Islet precursor cell (in vitro differentiated cells): ENCODE measurements at places on chromosomes 1 and 21.

DNA sequence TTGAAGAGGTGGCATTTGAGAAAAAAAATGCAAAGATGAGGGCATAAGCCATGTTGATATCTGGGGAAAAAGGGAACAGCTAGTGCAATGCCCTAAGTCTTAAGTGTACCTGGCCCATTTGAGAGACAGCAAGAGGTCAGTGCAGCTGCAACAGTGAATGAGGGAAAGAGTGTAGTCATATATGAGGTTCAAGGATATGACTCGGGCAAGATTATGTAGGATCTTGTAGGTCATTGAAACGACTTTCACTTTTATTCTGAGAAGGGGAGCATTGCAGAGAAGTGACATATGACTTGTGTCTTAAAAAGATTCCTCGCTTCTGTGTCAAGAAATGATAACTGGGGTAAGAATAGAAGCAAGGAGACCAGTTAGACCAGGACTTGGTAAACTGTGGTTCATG is 31.0 kb downstream of the NTMT2 start:
- DNase-seq, result no peak

DNA sequence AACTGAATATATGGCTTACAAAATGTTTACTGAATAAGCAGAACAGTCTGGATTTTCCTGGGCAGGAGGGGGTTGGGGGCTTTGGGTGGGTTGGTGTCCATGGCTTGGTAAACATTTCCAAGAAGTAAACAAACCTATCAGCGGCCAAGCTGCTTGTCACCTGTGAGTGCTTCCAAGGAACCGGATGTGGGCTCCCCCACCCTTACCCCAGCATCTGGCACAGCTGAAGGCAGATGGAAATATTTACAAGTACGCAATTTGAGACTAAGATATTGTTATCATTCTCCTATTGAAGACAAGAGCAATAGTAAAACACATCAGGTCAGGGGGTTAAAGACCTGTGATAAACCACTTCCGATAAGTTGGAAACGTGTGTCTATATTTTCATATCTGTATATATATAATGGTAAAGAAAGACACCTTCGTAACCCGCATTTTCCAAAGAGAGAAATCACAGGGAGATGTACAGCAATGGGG is at the start of gene CLCA1:
TSS of gene CLCA1 (plus strand) at position 427 of the 477 bp plus-strand sequence. CDS start at position 472, 45 bp downstream.
- DNase-seq, result no peak

DNA sequence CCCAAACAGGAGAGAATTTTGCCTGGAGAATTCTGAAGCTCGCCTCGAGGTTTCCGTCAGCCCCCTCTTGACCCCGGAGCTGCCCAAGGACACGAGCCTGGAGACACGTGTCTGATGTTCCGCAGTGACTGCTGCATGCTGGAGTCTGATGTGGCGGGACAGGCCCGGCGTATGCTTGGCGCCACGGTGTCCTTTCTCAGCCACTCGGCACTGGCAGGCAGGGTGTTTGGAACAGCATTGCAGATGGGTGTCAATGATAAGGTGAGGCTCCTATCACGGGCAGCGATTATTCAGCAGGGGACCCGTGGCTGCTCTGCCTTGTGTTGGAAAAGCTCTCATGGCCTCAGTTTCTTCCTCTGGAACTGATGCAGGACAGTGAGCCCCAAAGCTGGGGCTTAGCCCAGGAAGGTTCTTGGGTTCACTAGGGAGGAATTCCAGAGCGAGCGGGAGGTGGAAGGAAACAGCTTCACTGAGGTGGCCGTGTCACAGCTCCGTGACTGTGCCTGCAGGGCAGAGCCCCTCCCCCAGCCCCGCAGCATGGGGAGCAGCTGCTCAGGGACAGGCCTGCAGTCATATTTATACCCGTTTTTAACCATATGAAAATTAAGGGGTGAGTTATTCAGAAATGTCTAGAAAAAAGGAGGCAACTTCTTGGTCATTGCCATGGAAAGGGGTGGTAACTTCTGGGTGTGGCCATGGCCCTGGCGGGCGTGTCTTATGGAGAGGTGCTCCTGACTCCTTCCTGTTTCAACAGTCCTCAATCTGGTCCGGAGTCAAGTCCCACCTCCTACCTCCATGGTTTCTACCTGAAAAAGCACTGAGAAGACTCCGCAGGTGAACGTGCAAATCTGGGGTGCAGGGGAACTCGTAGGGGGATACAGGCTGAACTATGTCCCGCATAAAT is 123.4 kb downstream of the SIK1 start:
- DNase-seq, result no peak

DNA sequence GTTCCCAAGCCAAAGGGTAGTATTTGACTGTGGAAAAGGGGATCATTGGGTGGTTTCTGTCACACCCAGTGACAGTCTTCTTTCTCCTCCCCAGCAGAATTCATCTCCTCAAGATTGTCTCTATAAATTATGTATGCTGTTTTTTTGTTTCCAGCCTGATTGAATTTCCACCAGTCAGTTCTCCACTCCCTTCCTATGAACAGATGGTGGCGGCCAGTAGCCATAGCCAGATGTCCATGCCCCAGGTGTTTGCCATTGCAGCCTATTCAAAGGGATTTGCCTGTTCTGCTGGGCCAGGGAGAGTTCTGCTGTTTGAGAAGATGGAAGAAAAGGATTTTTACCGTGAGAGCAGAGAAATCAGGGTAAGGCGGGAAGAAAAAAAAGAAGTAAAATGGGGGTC is 12.9 kb downstream of the CFAP57 start:
- no peak for DNase-seq

GRCh38 chr1:220380885-220381284 is 108.6 kb upstream of the RAB3GAP2 start:
- no peak for DNase-seq

GRCh38 chr1:172003766-172004530 is 162.7 kb downstream of the DNM3 start:
- DNase-seq, result no peak

GRCh38 chr1:95023399-95024043 is 49.2 kb downstream of the ALG14 start:
- no peak for DNase-seq

DNA sequence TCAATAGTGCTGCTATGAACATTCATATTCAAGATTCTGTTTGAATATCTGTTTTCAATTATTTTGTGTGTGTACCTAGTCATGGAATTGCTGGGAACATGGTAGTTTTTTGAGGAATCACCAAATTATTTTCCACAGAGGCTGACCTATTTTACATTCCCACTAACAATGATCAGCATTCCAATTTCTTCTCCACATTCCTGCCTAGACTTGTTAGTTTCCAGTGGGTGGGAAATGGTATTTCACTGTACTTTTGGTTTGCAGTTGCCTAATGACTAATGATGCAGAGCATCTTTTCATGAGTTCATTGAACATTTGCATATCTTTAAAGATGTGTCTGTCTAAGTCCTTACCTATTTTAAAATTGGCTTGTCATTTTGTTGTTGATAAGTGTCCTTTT is 1182.6 kb upstream of the B3GALT2 start:
- no peak for DNase-seq

DNA sequence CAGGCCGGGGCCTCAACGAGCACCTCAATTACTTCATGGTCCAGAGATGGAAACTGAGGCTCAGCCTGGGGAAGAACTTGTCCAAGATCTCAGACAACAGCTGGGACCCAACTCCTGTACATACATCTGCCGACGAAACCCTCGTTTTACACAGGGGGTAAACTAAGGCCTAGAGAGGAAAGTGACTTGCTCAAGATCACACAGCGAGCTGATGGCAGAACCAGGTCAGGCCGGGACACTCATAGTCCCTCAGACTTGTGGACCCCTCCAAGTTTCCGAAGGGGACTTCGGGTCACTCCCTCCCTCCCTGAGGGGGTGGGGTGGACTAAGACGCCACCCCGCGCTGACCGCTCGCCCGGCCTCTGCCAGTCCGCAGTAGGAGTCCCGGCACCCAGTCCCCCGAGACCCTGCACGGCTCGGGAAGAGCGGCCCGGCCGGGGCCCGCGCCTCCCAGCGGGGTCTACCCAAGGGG is 430 bp downstream of the WASF2 start:
- peak; percentile 61 for DNase-seq

GRCh38 chr1:198846556-198846955 is 207.7 kb downstream of the PTPRC start:
- no peak for DNase-seq

DNA sequence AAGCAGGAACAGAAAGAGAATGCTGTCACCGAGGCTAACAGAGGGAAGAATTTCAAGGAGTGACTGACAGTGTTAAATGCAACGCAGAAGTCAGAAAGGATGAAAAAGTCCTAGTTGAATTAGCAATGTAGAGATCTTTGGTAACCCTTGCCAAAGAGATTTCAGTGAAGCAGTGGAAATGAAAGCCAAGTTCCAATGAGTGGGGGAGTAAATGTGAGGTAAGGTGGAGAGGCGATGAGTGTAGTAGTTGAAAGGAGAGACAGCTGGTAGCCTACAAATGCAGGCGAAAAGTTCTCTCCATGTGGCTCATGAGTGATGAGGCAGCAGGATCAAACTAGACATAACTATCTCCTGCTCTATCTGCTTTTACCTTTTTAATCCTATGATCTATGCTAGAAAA is 74.6 kb upstream of the IPO9 start:
- DNase-seq, result no peak

DNA sequence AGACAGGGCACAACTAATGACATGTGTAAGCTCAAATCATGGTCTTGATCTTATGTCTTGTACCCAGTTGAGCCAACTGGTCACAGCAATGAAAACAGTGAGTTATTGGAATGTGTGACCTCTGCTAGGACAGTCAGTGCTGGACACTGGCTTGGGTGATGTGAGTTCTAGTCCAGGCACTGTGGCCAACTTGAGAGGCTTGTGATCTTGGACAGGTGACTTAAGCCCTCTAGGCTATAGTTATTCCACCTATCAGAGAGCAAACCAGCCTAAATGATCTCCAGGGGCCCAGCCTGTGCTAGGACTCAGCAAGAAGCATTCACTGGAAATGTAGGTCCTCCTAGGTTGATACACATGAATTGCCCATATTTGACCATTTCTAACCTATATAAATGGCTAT is 1.1 kb downstream of the KCNE2 start:
- peak; percentile 29 for DNase-seq

DNA sequence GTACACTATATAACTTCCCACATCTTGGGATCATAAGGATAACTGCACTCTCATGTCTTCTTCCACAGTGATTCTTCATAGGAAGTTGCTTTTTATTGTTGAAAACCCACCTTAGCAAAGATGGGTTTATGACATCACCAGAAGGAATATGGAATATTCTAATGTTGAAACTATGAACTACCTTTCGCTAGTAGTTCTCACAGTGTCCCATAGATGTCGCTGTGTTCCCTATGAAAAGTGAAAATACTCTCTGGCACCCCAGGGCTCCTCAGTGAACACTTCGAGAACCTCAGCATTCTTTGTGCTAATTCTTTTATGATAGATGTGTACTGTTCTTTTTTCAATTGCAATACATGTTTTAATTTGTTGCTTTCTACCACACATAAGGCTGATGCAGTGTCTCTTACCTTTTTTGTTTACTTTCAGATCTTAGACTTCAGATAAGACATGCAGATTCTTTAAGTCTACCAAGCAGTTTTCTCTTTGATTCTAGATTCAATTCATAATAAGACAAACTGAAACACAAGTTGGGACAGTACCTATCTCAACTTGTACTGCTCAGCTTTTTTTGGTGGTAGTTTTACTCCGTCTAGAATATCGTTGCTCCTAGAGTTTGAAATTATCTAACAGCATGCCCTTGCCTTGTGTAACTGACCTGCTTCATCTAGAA is 90.8 kb downstream of the GTF2B start:
- no peak for DNase-seq
